ENCODE measurements at places on chromosomes 13 and 19. TPM values are rescaled to one million over a fixed set of nuclear protein-coding genes. Genes with fewer than 3 reads are reported as not detected.

Gene UGGT2
- 13.6 TPM for total RNA-seq

Gene NECTIN2
- total RNA-seq: 53.9 TPM

Gene IRGC
- total RNA-seq: not detected

Gene LMTK3
- total RNA-seq: 4.2 TPM

Gene ZNF69
- total RNA-seq: 1.3 TPM

Gene KIR2DL3
- not detected for total RNA-seq

Gene PDS5B
- total RNA-seq: 21.7 TPM

DNA sequence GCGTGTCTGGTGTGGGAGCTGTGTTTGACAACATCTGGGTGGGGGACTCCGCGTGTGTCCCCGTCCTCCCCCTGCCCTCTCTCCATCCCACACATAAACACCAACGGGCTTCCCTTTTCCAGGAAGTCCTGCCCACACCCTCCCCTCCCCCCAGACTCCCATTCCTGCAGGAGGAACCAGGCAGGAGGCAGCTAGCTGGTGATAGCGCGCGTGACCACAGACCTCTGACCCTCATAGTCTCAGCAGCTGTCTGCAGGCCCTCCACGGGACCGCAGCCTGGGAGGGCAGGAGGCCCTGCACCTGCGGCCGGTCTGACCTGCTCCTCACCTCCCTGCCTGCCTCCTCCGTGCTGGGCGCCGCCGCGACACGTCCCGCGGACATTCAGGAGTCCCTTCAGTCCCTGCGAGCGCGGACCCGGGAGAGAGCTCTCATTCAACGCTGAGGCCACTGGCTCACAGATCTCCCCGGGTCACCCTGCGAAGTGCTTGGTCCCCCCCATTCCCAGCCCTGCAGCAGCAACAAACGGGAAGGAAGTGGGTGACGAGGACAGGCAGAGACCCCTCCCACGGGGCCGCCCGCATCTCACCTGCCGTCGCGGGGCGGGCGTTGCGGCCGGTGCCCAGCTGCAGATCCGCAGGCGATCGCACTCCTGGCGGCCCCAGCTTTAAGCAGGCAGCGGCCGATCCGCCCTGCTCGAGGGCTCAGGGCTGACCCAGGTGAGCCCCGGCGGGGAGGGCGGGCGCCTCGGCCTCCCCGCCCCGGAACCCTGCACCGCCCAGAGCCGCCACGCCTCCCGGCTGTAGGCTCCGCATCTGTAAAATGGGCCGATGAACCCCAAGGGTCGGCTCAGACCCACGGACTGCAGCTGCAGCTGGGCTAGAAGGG, 1.1 kb upstream of the ACP5 start:
- DNase-seq: no peak

DNA sequence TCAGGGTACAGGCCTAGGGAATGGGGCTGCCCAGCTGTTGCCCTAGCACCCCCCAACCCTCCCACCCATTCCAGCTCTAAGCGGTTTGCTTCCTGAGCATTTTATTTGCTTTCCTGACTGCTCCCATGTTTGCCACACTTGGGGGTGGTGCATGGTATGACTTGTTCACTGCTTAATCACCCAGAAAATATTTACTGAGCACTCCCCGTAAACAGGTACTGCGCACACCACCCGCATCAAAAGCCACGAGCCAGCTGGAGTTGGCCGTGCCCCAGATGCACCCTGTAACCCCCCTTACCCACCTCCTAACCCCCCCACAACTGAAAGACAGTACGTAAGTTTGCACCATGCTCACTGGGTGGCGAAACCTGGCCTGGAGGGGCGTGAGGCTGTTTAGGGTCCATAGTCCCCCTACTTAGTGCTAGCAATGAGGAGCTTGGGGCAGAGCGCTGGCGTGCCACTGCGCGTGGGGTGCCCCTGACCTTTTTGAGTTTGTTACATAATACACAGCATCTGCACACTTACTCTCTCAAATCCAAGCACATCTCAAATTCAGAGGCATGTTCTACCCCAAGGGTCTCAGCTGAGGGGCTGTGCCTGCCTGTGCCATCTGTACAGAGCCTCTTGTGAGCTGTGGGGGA, 29.8 kb downstream of the DPF1 start:
- peak; percentile 40 for DNase-seq

- no peak for DNase-seq
Observed at GRCh38 chr13:111121506-111121905, 6.4 kb downstream of the ARHGEF7 start.

GRCh38 chr19:33780251-33780650, 16.4 kb upstream of the KCTD15 start:
- DNase-seq: no peak

GRCh38 chr13:85381082-85381481, 418.1 kb downstream of the SLITRK6 start:
- DNase-seq: no peak

DNA sequence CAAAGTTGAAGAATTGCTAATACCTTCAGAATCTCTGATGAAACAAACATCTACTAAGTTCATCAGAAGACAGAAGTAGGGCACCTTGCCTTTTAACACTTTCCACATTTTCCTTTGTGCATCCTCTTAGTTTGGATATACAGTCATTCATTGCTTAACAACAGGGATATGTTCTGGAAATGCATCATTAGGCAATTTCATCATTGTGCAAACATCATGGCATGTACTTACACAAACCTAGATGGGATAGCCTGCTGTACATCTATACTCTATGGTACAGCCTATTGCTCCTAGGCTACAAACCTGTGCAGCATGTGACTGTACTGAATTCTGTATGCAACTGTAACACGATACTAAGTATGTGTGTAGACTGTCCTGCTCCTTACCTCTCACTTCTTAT, 169.8 kb downstream of the SUCLA2 start:
- DNase-seq: peak; percentile 26

GRCh38 chr19:13010992-13011652, 15.8 kb downstream of the NFIX start:
- no peak for DNase-seq

DNA sequence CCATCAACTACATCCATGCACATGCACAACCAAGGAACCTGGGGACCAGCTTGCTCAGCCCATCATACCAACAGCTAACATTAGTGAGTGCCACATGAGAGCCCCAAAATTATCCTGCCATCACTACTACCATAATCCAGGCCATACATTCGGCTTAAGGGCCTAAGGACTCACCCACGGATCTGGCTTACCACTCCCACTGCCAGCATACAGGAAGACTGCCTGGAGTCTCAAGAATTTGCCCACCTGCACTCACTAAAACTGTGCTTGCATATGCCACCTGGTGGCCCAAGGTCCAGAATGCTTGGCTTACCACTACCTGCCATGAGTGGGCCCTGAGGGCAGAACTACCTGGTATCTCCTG, 1562.9 kb upstream of the PRR20A start:
- DNase-seq: no peak

DNA sequence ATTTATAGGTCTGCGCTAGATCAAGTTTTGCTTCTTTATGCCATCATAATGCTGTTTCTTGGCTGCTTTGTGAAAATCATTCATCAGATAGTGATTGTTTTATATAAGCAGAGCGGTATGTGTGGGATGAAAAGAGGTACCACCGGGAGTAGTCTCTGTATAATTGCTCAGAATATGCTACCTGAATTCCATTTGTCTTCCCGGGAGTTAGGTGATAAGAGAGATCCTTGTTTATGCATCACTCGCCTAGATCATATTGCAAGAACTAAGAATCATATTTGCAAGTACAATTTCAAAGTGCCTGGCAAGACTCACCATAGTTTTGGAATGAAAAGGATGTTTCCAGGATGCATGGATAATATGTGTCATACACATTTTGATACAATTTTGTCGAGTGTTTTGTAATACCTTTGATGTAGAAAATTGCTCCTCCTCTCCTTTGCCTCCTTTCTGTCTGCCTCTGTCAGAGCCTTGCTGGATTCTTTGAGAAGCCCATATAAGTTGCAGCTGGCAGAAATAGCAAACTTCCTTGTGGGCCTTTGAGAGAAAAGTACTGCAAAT, 1306.0 kb upstream of the SLC10A2 start:
- no peak for DNase-seq

DNA sequence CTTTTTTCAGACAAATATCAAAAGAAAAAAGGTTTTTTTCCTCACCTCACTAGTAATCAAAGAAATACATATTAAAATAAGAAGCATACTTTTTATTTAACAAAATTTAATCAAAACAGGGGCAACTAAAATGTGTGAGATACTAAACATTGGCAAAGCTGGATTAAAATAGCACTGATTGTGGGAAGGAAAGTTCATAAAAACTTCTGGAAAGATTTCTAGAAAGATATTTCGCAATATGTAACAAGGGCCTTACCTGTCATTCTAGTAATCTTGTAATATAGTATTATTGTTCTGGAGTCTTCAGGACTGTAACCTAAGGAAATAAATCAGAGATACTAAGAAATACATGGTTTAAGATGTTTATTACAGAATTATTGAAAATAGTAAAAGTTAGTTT, 482.5 kb downstream of the SUCLA2 start:
- DNase-seq: no peak

- no peak for DNase-seq
Observed at GRCh38 chr19:19420570-19421298, 15.3 kb downstream of the GATAD2A start.

DNA sequence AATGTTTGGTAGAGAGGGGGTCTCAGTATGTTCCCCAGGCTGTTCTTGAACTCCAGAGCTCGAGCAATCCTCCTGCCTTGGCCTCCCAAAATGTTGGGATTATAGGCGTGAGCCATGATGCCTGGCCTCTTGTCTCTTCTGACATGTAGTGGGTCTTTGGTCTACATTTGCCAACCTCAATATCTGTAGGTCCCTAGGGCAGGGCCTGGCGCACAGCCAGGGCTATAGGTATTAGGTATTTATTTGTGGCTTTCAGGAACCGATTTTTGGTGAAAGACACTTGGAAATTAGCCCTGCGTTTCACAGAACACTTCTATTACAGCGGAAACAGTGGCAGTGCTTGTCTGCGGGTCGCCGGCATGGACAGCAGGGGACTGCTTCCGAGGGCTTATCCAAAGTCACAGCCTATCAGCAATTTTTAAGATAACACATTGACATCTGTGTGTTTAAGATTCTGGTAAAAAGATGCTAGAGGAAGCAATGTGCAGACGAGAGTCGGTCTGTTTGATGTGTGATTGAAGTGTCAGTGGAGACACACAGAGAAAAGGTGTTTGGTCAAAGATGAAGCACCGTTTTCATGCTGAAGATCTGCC, 14.5 kb downstream of the ZNF536 start:
- DNase-seq: no peak

- no peak for DNase-seq
Observed at GRCh38 chr19:48844472-48844871, 8.2 kb upstream of the HSD17B14 start.

GRCh38 chr19:48751845-48752495, 471 bp downstream of the FUT1 start:
- peak; percentile 50 for DNase-seq

- no peak for DNase-seq
Observed at GRCh38 chr13:108360139-108360538, 90.6 kb downstream of the TNFSF13B start.

DNA sequence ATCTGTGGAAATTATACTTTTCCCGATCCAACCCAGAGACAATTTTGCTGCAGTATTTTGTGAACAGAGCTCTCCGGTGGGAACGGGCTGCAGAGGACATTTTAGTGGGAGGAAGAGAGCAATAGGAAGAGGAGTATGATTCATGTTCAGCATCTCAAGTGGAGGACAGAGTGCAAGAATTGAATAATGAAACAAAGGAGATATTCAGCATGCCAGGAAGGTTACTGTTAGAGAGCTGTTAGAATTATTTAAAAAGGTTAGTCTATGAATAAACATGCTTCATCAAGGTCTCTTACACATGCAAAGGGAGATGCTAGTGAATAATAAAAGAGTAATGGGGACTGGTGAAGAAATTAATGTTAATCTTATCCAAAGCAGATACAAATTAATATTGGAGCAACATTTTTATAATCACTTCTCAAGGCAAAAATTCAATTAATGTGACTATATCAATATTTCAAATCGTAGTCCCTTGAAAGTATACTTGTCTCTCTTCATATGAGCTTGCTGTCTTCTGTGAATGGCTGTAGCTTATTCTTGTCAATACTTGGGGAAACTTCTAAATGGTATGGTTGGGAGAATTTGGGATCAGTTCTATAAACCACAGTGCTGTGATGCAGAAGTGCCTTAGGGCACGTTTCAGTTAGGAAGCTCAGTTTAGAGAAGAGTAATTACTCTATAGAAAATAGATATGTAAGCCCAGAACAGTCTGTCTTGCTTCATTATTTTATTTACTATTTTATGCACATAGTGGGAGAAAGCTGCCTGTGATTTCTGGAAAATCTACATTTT, 1165.8 kb downstream of the OLFM4 start:
- DNase-seq: no peak

GRCh38 chr19:15114153-15114540, 6.9 kb downstream of the SYDE1 start:
- no peak for DNase-seq

GRCh38 chr19:56748378-56748777, 76.8 kb upstream of the ZNF835 start:
- DNase-seq: no peak

Data from foreskin keratinocyte (primary cell).